CD4-positive, alpha-beta T cell treated with Interleukin-15 for 4 hours (primary cell): ENCODE measurements at places on chromosomes 4 and X.
A peak's percentile ranks its signal among the peaks of the same experiment; 100 is the strongest.

GRCh38 chr4:46844325-46844917, 64.6 kb downstream of the COX7B2 start:
- peak; percentile 49 for DNase-seq

DNA sequence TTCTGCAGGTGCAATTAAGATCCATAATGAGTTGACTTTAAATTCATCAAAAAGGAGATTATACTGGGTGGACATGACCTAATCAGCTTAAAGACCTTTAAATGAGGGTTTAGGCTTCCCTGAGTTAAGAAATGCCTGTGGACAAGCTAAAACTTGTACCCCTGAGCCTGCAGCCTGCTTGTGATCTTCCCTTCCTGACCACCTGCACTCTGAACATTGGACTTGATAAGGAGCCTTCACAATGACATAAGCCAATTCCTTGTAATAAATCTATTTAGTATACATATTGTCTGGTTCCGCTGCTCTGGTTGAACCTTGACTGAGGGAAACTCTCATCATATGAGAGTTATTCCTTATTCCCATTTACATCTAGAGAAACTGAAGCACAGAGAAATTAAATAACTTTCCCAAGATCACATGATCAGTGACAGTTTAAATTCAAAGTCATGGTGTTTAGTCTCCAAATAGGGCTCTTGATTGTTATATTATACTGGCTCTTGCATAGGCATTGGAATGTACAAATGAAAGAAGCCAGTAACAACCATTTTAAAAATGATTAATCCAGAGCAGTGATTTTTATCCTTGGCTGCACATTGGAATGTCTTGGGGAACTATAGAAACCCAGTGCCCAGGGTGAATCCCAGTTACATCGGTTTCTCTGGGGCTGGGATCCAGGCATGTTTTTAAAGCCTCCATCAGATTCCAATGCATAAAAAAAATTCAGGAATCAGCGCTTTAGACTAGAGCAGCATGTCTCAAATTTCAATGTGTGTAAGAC, 136.1 kb downstream of the MSL3 start:
- no peak for DNase-seq

- peak; percentile 28 for DNase-seq
These were observed 65.9 kb downstream of the ANTXR2 start for GRCh38 chr4:80006935-80007744.

DNA sequence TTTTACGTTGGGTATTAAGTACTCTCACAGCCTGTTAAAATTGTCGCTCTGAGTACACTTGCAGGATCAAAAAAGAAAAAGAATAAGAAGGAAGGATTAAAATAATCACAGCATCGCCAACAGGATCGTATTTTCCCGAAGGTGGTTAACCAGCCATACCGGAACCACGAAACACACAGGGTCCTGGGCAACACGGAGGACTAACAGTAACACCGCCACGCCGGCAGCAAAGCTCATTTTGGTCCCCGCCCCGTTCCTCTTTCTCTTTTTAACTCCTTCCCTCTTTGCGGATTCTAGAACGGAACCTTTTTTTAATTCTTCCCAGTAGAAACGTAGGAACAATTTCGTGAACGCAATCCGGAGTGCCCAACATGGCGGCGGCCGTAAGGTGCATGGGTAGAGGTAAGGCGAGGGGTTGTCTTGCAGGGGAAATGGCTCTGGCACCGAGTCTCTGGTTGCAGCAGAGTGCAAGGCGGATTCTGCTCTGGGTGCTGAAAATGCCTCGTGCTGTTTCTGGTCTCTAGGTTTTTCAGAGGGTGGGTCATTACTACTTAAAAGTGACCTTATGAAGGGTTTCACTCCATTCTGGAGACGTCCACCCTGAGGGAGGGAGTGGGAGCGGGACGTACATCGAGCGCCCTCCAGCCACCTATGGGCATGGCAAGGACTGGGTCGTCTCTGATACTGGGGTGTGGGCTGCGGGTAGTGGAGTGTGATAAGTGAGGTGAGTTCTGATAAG, at the start of gene MRPL1:
MRPL1 (plus strand) TSS at position 353 of the 739 bp plus-strand sequence; CDS start at position 372, 19 bp downstream.
- peak; percentile 94 for DNase-seq

DNA sequence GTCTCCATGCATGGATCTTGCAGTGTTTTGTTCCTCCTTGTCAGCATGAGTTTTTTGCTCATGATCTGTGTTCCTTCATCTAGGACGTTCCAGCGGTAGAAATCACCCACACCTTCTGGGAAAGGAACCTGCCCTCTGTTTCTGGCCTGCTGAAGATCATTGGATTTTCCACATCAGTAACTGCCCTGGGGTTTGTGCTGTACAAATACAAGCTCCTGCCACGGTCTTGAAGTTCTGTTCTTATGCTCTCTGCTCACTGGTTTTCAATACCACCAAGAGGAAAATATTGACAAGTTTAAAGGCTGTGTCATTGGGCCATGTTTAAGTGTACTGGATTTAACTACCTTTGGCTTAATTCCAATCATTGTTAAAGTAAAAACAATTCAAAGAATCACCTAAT, 88.2 kb downstream of the MAOA start:
- no peak for DNase-seq

DNA sequence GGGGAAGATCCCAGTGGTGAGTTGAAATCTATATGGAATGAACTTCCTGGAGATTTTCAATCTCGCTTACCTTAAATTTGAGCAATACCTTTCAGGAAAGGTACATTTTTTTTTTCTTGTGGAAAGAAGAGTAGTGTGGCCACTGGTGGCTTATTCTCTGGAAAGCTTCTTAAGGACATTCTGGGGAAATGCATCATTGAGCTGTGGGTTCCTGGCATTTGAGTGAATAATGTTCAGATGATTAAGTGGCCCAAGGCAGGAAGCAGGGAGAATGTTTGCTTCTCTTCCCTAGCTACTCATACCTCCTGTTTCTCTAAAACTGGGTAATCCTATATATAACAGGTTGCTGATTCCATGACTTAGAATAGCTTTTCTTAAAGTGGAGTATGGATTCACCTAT, 31.8 kb downstream of the STAG2 start:
- no peak for DNase-seq

DNA sequence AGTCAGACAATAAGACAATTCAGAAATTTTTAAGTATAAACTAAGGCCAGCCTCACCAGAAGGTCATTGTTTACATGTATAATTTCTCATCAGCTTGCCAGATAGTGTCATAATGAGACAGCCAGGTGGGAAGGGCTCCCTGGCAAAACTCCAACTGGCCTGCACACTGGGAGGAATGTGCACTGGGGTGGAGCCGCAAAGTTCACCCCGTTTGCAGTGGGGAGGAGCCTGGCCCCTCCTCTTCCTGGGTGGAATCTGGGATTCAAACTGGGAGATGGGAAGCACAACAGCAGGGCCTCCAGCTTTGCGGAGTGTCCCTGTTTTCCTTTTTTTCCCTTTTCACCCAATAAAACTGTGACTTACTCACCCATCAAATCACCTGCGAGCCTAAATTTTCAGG, 329.9 kb downstream of the SMARCA1 start:
- DNase-seq: no peak

- no peak for DNase-seq
These were observed 231.7 kb downstream of the HS3ST1 start for GRCh38 chr4:11196927-11197522.

- no peak for DNase-seq
These were observed 94.4 kb downstream of the ARHGAP10 start for GRCh38 chr4:147826288-147826646.

DNA sequence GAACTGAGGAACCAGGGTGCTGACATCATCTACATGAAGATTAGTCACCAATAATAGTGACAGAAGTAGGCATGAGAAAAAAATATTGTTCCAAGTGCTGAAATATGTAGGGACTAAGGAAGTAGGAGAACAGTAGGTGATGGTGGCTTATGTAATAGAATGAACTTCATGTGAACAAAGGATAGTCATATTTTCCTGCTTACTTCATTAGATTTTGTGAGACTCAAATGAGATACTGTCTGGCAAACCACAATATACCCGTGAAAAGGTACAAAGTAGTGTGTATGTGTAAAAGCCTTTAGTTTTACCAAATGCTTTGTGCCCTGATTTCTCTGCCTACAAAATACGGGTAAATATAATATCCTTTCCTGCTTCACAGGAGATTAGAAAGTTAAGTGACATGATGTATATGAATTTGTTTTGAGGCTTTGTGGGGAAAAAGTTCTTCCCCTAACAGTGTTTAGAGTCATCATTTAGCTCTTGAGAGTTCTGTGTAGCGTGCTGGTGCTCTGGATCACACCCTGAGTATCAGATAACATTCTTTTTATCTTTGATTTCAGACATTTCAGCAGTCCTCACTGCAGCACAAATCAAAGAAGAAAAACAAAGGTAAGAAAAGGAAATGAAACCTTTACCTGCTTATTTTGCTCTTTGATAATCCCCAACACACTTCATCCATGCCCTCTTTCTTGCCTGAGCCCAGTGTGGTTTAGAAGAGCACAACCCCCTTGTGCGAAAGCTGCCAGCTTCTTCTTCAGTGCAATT, 67.9 kb downstream of the KLHL34 start:
- no peak for DNase-seq

- DNase-seq: no peak
These were observed 115.7 kb upstream of the FAT1 start for GRCh38 chr4:186839122-186840037.

- no peak for DNase-seq
These were observed 24.1 kb upstream of the SOD3 start for GRCh38 chr4:24771241-24771640.

- no peak for DNase-seq
These were observed 32.7 kb downstream of the METAP1 start for GRCh38 chr4:99028187-99028586.

DNA sequence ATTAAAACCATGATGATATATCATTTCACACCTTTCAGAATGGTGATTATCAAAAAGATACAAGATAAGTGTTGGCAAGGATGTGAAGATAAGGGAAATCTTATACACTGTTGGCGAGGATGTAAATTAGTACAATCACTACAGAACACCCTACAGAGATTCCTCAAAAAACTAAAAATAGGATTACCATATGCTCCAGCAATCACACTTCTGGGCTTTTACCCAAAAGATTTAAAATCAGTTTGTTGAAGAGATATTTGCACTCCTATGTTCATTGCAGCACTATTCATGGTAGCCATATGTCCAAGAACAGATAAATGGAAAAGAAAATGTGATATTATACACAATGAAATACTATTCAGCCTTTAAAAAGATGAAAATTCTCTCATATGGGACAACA, 240.4 kb downstream of the GABRG1 start:
- DNase-seq: no peak

DNA sequence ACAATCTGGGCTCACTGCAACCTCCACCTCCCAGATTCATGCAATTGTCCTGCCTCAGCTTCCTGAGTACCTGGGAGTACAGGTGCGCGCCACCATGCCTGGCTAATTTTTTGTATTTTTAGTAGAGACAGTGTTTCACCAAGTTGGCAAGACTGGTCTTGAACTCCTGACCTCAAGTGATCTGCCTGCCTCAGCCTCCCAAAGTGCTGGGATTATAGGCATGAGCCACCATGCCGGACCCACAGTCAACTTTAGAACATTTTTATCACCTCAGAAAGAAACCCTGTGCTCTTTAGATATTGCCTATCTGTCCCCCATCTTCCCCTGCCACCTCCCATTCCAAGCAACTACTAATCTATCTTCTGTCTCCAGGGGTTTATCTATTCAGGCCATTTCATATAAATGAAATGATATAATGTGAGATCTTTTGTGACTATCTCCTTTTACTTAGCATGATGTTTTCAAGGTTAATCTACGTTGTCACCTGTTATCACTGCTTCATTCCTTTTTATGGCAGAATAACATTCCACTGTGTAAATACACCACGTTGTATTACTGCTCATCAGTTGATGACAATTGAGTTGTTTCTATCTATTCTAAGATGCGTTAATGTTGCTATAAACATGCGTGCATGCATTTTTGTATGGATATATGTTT, 44.3 kb upstream of the GALNT7 start:
- DNase-seq: no peak

GRCh38 chr4:42048394-42048793, 58.1 kb downstream of the SLC30A9 start:
- DNase-seq: no peak

GRCh38 chr4:56680266-56680665, 830 bp downstream of the HOPX start:
- DNase-seq: no peak

DNA sequence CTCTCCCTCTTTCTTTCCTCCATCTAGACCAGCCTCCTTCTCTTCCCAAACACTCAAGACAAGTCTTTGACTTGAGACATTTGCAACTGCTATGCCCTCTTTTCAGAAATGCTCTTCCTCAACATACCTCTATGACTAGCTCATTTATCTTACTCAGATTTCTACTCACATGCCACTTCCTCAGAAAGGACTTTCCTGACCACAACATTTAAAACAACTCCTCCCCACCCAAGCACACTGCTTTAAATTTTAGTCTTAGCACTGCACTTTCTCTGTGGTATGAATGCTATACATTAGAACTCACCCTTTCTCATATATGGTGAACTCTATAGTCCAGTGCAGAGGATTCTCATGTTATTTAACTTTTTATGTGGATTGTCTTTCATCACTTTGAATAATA, 28.4 kb upstream of the SULT1E1 start:
- DNase-seq: no peak

GRCh38 chr4:118842055-118842454, 6.1 kb upstream of the SEC24D start:
- no peak for DNase-seq

GRCh38 chr4:169659716-169660670, 39.6 kb downstream of the CLCN3 start:
- DNase-seq: peak; percentile 83

GRCh38 chr4:7156761-7157488, 35.4 kb upstream of the SORCS2 start:
- DNase-seq: no peak

GRCh38 chr4:95534032-95534431, 14.7 kb downstream of the UNC5C start:
- no peak for DNase-seq

GRCh38 chr4:151745481-151746231, 15.2 kb downstream of the GATB start:
- no peak for DNase-seq

DNA sequence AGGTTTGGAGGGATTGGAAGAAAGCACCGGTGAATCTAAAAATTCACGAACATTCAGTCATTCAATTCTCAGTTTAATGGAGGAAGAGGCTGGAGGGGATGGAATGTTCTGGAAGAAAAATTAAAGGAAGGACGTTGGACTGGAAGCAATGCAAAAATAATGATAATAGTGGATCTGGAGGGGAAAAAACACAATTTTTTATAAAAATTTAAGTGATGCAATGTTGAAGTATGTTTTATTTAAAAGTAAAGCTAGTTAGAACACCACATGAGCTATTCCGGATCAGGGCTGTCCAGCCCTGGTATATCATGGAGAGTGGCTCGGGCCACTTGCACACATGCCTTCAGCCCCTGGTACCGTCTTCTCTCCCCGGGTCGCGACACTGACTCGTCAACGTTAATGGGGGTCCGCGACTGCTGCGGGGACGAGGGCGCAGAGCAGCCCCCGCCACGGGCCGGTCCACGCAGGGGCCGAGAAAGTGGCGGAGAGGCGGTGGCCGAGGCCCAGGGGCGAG, 204.6 kb downstream of the TENM3 start:
- DNase-seq: no peak

GRCh38 chrX:105462186-105462585, 241.7 kb upstream of the TEX13A start:
- DNase-seq: no peak

- no peak for DNase-seq
These were observed 38.1 kb upstream of the CLDN24 start for GRCh38 chr4:183360161-183360919.

- DNase-seq: no peak
These were observed 541.8 kb upstream of the SMIM31 start for GRCh38 chr4:164212134-164212533.
